ENCODE measurements at places on chromosomes 13 and 19. TPM values are rescaled to one million over a fixed set of nuclear protein-coding genes. Genes with fewer than 3 reads are reported as not detected.

Gene RFXAP
- 1.7 TPM for total RNA-seq

Gene ZNF441
- total RNA-seq: 3.8 TPM

Gene LILRB4
- total RNA-seq: 3.8 TPM

DNA sequence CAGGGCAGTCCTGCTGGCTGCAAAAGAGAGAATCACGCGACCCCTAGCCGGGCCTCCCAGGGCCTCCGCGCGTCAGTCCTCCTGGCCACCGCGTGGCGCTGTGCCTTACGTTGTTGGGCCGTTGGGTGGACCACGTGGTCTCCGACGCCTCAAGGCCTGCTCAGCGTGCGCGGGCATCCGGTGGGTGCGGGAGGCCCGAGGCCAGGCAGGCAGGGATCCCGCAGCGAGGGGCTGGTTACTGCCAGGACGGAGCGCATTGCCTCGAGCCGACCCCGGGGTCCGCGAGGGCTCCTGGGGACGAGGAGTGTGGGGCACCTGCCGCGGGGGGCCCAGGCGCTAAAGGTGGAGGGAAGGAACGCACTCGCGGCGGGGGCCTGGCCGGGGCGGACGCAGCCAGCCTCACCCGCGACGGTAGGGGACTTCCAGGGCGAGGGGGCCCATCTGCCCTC lies at the start of gene TDRD12:
TSS of gene TDRD12 (plus strand) at position 157 of the 449 bp plus-strand sequence. CDS start 306 bp downstream, outside the sequence.
- no peak for DNase-seq

DNA sequence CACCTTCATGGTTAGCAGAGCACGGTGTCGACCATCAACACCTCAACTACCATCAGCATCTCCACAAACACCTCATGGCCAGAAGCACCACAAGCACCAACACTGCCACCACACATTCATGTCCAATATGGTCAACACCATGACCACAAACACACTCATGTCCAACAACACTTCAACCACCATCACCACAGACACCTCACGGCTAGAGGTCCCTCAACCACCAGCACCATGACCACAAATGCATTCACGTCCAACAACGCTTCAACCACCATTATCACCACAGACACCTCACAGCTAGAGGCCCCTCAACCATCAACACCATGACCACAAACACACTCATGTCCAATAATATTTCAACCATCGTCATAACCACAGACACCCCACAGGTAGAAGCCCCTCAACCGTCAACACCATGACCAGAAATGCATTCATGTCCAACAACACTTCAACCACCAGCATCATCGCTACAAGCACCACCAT lies 10.2 kb downstream of the TRAPPC5 start:
- no peak for DNase-seq
